ENCODE measurements at places on chromosomes 11 and 22.

DNA sequence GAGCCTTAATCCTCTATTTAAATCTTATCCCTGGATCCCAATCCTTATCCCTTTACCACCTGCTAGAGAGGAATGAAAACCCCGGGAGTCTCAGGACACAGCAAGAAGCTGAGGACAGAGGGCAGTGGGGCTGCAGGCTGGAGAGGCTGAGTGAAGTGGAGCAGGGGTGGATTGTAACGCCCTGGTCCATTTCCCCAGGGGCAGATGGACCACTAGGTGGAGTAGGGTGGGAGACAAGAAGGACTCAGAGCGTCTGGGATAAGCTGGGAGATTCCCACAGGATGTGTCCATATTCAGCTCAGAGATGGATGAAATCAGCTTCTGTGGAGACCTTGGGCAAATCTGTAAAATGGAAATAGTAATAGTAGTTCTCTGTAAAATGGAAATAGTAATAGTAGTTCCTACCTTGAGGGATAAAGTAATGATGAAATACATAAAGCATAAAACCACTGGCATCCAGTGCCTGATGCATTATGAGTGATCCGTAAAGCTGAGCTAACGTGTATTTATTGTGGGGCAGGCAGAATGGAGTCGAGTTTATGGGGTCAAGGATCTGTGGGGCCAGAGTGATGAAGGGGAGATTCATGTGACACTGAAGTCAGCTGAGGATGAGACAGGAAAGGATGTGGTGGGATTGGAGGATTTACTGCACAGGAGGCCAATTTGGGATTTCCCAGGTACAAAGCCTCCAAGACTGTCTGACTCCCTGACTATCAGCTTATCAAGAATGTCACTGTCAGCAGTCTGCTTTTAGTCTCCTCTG, 1.9 kb upstream of the ROBO4 start:
- DNase-seq: no peak

DNA sequence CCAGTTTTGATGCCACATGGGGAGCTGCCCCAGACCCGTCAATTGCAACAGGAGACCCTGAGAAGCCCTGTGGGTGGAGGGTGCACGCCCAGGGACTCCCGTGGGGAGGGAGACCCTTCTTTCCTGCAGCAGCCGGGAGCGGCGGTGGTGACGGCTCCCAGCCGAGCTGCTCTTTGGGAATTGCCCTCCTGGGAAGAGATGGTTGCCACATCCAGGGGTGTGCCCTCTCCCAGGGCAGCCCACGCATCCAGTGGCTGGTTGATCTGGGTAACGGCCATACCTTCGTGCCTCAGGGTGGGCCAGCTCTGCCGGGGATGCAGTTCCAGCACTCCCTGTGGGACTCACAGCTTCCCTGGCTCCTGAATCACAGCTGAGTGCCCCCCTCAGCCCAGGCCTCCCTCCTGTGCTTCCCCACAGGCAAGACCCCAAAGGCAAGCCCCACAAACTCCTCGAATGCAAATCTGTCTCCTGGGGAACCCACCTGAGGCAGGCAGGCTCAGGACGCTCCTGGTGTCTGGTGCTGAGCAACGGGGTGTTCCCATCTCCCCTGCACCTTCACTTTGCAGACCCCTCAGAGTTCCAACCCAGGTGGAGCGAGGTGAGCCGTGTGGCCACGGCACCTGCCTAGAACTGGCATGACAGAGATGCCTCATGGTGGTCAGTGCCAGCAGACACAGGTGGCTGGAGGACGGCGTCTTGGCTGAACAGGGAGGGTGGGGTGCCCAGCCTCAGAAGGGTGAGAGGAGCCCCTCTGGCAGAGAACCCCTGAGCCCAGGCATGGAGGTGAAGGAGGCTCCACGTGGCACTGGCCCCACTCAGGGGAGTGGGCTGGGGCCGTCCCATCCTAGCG, 1027.4 kb downstream of the BRD1 start:
- DNase-seq: no peak

GRCh38 chr11:74524978-74525377, 31.5 kb upstream of the LIPT2 start:
- no peak for DNase-seq

GRCh38 chr22:43968614-43969013, 13.4 kb downstream of the SAMM50 start:
- no peak for DNase-seq

GRCh38 chr22:45413013-45413367, 409 bp downstream of the SMC1B start:
- no peak for DNase-seq

DNA sequence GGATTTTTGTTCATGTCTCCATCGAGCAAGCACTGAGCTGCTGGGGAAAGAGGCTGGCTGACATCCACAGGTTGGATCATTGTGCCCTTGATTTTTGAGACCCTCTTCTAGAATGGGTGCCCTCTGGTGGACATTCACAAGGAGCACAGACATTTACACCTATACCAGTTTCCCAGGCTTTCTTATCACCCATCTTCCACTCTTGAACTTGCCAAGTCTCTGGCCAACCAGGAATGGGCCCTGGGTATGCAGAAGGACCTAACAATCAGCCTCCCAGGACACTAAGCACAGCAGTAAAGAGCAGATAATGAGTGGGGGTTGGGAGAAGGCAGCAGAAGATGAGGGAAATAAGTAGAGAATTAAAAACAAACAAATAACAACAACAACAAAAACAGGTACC, 5.7 kb upstream of the INTS4 start:
- peak; percentile 12 for DNase-seq

GRCh38 chr11:86719781-86720463, 47.5 kb upstream of the ME3 start:
- DNase-seq: no peak

DNA sequence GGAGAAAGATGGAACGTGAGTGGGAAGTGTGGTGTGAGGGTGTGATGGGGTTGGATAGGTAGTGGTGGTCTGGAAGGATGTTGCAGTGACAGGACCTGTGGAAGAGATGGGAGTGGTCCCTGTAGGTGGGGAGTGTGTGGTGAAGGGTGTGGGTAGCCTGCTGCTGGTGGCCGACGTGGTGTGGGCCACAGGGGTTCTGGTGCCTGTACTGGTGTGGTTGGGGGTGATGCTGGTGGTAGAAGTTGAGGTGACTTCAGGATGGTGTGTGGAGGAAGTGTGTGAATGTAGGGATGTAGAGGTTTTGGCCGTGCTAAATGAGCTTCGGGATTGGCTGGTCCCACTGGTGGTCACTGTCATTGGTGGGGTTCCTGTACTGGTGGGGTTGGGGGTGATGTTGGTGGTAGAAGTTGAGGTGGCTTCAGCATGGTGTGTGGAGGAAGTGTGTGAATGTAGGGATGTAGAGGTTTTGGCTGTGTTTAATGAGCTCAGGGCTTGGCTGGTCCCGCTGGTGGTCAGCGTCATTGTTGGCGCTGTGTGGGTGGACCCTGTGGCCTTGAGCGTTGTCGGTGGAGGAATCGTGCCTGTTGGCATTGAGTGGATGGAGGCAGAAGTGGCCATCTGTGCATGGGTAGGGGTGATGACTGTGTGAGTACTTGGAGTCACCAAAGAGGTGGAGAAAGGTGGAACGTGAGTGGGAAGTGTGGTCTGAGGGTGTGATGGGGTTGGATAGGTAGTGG, 19.1 kb downstream of the MUC6 start:
- no peak for DNase-seq

- no peak for DNase-seq
Measured at GRCh38 chr11:83033371-83033770, 38.3 kb downstream of the RAB30 start.

GRCh38 chr11:19444231-19444630, 203.5 kb upstream of the E2F8 start:
- no peak for DNase-seq

- no peak for DNase-seq
Measured at GRCh38 chr11:116651098-116651736, 121.6 kb downstream of the BUD13 start.

DNA sequence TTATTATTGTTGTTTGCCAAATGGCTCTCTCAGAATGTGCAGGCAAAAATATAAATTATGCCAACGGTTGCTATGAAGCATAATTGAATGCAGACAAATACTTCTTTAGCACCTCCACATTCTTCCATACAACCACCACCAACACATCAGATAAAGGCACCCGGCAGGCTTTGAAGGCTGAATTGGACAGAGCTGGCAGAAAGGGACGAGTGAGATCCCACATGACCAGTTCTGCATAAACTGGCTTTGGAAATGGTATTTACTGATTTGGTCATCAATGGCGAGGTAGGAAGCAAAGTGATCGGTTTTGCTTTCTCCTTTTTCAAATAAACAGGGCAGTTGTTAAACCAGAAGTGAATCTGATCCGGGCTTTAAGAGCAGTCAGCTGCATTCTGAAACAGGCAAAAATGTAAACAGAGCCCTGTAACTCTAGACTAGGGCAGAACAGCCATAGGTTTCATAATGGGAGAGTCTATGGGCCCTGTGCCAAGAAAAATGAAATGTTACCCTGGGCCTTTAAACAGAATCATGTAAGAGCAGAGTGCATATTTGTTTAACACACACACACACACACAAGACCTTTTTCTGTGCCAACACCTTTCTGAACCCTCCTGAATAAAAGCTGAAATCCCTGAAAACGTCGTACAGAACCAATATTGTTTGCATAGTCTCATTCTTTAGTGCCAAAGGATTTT, 97.7 kb downstream of the MPPED2 start:
- DNase-seq: no peak

- no peak for DNase-seq
Measured at GRCh38 chr11:1292644-1293618, 16.5 kb downstream of the TOLLIP start.

DNA sequence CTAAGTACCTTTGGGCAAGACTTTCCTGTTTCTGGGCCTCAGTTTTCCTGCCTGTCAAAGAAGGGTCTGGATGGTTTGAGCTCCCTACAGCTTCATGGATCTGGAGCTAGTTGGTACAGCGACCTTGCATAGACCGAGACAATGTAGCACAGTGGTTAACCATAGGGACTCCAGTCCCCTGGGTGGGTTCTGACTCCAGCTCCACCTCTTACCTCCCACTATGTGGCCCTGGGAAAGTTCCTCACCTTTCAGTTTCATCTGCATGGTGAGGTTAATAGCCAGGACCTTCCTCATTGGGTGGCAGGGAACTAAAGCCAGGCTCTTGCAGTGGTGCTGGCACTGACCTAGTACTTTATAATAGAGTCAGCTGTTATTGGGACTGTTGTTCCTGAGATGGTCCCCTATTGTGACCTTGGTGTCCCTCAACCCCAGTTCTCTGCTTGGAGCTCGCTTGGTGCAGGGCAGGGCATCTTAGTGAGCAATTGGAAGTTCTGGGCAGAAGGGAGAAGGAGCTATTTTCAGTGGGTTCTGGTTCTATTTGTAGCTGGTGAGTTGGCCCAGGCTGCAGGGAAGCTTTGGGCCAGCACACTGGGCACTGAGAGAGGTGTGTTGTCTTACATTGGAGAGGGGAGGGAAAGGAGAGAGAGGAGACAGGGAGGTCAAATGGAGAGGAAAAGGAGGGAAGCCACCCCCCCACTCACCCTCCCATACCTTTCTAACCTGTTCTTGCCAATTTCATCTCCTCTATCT, 10.7 kb upstream of the MTMR3 start:
- no peak for DNase-seq

DNA sequence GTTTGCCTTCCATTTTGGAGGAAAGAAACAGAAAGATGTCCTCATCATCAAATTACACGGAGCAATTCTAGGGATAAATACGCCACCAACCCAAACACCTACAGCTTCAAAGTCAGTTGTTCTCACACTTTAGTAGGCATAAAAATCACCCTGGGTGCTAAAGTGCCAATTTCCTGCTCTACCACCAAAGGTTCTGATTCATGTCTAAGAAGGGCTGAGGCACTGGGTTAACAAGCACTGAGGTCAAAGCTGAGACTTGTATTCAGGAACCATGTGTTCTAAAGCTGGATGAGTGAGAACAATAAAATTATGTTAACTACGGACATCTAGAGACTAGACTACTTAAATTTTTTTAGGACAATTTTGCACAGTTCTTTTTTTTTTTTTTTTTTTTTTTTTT, 127.6 kb downstream of the MPPED2 start:
- no peak for DNase-seq

DNA sequence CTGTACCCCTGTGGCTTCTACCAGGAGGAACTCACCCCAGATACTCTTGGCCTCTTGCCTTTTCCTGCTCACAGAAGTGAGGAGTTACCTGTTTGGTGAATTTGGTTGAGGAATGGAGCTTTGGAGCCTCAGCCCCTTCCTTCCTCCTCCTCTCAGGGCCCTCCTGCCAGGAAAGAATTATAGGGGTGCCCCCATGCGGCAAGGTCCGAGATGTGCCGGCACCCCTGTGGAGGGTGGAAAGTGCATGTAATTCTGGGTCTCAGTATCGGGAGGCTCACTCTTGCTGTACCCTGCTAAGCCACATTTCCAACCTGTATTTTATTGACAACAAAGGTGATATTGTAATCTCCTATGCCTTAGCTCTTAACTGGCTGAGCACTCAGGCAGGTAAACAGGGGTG, 13.7 kb upstream of the IGSF22 start:
- DNase-seq: no peak

- DNase-seq: no peak
Measured at GRCh38 chr11:118485273-118485672, 42.0 kb upstream of the TTC36 start.

DNA sequence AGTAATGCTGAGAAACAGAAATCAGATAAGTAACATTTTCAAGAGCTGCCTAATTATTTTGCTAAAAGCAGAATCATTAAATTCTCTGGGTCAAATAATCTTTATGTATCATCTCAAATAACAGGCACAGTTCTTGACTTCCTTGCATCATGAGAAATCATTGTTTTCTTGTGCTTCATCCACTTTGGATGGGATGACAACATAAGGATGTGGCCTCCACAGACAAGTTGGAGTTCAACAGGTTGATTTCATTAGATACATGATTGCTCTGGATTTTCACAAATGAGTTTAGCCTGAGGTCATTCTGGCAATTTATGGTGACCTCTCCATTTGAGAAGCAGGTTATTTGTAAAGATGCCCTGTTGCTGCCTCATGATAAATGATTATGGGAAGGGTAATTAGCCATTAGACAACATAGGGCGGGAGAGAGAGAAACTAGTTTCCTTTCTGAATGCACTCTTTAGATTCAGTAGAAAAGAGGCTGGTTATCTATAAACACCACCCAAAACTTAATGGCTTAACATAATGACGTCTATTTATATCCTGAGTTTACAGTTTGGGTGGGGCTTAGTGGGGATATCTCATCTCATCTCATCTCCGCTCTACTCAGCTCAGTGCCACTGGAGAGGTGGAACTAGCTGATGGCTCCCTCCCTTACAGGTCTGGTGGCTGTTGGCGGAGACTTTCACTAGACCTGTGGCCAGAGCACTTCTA, 35.0 kb upstream of the ADORA2A start:
- DNase-seq: no peak

DNA sequence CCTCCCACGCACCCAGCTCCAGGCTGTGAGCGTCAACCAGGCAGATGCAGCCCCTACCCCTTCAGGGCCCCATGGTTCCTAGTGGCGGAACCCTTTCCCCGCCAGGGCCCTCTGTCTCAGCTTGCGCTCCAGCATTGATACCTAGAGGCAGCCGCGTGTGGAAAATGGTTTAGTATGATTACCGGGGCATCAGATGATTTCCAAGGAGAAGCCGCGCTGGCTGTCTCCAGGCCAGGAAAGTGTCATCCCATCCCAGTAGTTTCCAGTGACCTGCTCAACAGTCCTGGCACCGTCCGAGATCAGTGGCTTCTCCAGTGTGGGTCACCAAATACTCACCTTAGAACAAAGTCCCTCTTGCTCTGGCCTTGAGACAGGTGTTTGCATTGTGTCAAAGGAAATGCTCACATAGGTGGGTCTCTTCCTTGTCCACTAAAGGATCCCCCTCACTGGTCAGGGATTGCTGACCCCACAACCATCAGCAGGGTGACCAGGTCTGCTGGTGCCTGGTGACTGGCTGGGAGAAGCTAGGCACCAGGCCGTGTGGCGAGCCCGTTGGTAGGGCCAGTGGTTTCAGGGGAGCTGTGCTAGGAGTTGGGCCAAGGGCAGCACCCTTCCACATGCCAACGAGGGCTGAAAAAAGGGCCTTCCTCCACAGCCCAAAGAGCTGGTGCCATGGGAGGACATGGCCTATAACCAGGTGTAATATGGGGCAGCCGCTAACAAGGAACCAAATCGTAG, 109.4 kb downstream of the MORC2 start:
- no peak for DNase-seq

Data from activated T-helper 9 cell treated with anti-CD3 and anti-CD28 coated beads, Interleukin-2, amount 50 U/mL, for 16 hours (primary cell).